Tongue (tissue), 3 donors: ENCODE measurements at places on chromosomes 1 and 21. TPM values are rescaled to one million over a fixed set of nuclear protein-coding genes. Genes with fewer than 3 reads are reported as not detected.

The DCST1 gene
- total RNA-seq: not detected

DNA sequence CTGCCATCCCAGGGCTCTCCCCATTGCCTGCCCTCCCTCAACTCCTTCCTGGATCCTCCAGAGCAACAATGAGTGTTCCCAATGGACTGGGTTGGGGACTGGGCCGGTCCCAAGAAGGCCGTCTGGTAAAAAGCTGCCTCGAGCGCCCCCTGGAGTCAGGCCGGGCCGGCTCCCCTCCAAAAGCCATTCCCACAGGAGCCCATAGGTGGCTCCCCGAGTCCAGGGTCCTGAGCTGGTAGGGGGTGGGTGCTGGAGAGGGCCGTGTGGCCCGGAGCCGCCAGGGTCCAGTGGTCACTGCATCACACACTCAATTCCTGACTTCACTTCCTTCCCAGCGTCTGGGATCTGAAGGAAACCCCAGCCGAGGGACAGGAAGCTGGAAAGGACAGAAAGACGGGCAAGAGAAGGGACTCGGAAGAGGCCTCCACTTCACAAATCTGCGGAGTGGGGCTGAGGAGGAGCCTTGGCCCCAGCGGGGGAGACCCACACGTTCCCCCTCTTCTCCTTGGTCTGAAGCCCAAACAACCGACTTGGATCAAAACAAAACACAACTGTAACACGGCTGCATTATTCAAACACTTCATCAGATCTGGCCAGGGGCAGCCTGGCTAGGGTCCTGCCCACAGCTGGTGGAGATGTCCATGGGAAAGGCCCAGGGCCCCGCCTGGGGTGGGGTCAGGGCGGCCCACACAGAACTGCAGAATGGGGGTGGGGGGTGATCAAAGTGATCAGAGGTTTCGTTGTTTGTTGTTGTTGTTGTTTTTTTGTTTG lies 10.9 kb upstream of the ALDH4A1 start:
- DNase-seq: peak; percentile 73

DNA sequence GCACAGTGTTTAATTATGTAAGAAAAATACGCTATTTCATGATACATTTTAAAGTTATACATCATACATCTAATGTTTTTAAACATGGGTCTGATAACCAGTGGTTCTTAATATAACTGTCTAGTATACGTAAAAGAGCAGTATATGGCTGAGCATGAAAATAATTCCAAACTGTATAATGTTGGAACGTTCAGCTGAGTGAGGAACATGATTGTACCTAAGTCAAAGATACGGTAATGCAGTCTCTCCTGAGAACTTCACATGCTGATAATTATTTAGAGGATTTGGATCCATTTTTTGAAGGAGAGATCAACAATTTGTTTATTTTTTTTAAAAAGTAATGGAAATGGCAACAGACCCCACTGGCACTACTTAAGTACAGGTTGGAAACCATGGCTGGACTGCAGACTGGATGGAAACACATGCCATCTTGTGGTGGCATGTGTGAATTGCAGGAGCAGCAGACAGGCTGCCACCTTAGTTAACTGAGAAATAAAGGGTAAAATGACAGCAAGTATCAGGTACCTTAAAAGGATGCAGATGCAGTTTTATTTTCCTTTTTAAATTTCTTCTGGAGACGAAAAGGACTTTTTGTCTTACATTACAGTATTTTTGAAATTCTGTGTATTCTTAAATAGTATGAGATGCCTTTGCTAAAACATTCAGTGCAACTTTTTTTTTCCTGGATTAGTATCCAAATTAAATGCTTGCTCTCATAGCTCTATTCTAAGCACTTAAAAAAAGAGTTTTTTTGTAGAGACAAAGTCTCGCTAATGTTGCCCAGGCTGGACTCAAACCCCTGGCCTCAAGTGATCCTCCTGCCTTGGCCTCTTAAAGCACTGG lies 73.8 kb downstream of the MTR start:
- peak; percentile 52 for DNase-seq

- DNase-seq: no peak
Measured at GRCh38 chr1:15882665-15883064, 35.2 kb downstream of the SPEN start.

DNA sequence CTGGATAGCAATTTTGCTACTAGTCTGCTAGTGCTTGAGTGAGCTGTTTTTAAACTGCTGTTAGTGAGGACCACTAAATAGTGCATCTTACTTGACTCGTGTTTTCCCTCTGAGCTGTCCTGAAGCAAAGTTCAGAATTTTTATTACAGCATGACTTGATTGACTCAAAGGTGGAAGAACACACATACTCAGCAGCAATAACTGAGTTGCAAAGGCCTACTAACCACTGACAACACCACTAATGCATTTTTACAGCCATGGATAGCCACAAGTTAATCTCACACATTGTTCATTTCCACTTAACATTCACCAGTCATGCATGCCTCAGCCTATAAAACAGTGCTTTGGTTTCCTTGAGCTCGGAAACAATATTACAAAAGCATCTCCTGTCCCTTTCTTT lies 148.7 kb downstream of the RUNX1 start:
- no peak for DNase-seq

GRCh38 chr1:59071876-59072582 lies 224.9 kb upstream of the FGGY start:
- no peak for DNase-seq

DNA sequence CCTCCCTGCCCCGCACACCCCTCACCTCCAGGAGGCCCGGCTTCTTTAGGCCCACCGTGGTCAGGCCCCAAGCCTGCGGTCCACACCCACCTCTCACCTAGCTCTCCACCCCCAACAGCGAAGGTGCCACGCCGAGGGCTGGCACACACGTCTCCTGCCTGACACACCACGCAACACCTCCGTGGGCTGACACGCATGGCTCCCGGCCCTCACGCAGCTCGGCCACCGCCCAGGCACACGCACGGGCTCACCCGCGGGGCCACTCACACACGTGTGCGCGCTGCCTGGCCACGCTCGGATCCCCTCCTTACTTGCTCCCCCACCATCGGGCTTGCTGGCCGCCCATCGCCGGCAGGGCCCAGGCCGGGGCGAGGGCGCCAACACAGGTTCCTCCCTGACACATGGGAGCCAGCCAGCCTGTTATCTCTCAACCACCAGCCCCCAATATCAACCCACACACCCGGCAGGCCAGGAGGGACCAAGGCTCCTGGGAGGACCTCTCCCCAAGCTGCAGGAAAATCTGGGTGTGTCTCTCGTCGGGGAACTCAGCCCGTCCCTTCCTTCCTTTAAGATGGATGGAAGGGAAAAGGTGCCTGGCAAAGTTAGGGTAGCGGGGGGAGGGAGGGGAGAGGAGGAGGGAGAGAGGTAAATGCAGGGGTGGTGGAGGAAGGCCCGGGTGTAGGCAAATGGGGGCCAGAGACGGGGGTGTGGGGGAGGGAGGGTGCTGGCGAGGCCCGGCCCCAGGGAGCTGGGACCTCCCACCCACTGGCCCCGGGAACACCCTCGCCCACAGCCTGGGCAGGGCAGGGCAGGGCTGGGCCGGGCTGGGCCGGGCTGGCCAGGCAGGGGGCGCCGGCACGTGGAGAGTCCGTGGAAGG lies 546 bp downstream of the ELOVL1 start:
- peak; percentile 28 for DNase-seq

DNA sequence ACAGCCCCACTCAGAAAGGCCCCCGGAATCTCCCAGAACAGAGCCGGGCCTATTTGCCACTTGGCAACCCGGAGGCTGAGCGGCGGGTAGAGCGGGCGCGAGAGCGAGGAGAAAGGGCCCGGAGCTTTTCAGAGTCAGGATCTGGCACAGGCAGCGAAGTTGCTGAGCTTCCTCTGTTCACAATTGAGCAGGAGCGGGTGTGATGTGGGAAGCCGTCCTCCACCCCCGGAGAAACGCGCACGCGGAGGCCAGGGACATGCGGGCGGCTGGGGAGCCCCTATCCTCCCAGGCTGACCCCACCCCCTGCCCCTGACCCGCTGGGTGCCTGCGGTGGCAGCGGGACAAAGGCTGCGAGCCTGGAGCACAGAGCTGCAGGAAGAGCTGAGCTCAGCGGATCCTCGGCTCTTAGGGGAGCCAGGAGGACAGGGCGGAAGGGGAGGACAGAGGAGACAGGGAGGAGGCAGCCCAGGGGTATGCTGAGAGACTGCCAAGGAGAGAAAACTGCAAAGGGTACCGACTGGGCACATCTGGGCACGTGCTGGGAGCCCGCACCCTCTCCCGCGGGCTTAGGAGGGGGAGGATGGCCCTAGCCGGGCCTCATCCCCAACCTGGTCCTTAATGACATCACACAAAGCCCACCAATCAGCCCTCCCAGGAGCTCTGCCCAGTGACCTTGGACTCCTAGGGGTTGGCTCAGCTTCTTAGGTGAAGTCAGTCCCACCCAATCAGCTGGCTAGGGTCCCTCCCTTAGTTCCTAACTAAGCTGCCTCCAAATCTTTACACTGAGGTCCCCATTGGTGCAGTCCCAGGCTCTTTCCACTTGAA lies 9.3 kb downstream of the KIF21B start:
- DNase-seq: no peak

- no peak for DNase-seq
Measured at GRCh38 chr1:41599912-41600311, 115.4 kb upstream of the EDN2 start.

DNA sequence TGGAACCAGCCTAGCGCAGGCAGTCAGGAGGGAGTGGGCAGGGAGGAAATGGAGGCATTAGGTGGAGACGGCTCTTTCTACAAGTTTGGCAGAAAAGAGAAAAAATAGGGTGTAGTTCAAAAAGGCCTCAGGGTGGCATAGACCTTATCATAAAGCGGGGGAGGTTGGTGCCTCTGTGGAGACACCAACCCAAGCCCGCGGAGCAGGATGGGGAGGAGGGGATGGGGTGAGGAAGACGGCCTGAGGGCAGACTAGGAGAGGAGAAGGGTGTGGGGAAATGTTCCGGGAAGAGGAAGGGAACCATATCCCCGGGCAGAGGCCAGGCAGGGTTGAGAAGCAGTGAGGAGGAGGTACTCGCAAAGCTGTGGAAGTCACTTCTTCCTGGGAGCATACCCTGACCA lies 17.4 kb upstream of the SHE start:
- no peak for DNase-seq

DNA sequence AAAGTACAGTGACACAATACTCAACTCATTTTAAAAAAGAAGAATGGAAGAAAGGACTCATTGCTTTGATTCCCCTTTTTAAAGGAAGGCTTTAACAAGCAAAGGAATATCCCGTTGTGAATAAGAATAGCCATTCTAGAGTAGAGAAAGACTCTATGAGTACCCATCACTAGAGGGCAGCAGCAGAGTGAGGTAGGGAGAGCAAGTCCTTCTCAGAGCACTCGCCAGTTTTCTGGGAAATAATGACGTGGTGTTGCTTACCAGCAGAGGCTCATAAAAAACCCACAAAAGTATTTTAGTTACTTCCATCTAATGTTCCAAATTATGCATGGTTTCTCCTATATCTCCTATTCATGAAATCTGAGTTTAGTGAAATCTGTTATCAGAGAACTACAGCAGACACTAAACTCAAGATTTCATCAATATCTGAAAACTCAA lies 74.6 kb downstream of the USP24 start:
- peak; percentile 93 for DNase-seq

- DNase-seq: no peak
Measured at GRCh38 chr1:109657970-109658369, 2.1 kb downstream of the GSTM4 start.

DNA sequence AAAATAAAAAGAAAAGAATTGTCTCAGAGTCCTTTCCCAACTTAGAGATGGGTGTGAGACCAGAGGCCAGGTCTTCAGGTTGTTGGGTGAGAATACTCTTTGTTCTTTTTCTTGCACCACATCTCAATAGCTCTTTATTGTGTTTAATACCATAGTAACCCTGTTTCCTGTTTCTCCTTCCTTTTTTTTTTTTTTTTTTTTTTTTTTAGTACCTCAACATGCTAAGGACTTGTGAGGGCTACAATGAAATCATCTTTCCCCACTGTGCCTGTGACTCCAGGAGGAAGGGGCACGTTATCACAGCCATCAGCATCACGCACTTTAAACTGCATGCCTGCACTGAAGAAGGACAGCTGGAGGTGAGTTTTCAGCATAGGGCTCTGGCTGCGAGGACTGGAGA lies 24.4 kb downstream of the CELF3 start:
- no peak for DNase-seq
